ENCODE measurements at places on chromosomes 1 and 21.
A peak's percentile ranks its signal among the peaks of the same experiment; 100 is the strongest.

- H3K27me3 ChIP-seq = no peaks in the 10 kb centered on the region
- no peak overlapping the region for H3K27ac ChIP-seq
- no peak overlapping the region for H3K4me3 ChIP-seq
- no peak for DNase-seq
Measured at GRCh38 chr1:103371234-103371633, 154.3 kb upstream of the RNPC3 start.

- peak overlapping the region; percentile 46 for H3K4me3 ChIP-seq
- H3K27ac ChIP-seq = peak overlapping the region; percentile 80
- DNase-seq = no peak
Measured at GRCh38 chr1:90730243-90731022, 13.3 kb upstream of the BARHL2 start.

GRCh38 chr1:229334716-229335115 lies 8.1 kb downstream of the CCSAP start:
- no peaks in the 10 kb centered on the region for H3K27me3 ChIP-seq
- H3K4me1 ChIP-seq = peaks cover 30% of the 10 kb centered on the region
- H3K4me3 ChIP-seq = no peak overlapping the region
- no peak overlapping the region for H3K27ac ChIP-seq
- H3K36me3 ChIP-seq = peaks cover 23% of the 10 kb centered on the region
- no peak for DNase-seq

- H3K36me3 ChIP-seq = no peaks in the 10 kb centered on the region
- H3K4me1 ChIP-seq = peaks cover 3% of the 10 kb centered on the region
- H3K27me3 ChIP-seq = peaks cover 10% of the 10 kb centered on the region
- H3K4me3 ChIP-seq = no peak overlapping the region
Measured at GRCh38 chr1:181443231-181443853, 40.0 kb upstream of the CACNA1E start.

DNA sequence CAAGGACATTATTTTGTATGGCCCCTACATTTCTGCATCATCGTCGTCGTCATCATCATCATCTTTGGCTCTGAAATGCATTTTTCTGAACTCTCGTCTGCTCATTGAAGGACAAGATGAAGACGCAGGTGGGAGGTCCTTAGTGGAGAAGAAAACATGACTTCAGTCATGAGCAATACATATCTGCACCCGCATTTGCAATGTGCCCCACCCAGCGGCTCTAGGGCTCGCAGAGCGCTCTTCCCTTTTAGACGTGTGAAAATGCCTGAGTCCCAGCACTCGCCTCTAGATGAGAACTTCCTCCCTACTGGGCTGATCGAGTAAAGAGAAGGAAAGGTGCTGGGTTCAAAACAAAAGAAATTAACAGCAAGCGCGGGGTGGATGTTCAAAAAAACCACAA lies 10.1 kb downstream of the C1orf174 start:
- no peaks in the 10 kb centered on the region for H3K27me3 ChIP-seq
- DNase-seq = no peak
- H3K27ac ChIP-seq = peak overlapping the region; percentile 83
- peaks cover 34% of the 10 kb centered on the region for H3K36me3 ChIP-seq
- H3K4me1 ChIP-seq = peaks cover 19% of the 10 kb centered on the region

DNA sequence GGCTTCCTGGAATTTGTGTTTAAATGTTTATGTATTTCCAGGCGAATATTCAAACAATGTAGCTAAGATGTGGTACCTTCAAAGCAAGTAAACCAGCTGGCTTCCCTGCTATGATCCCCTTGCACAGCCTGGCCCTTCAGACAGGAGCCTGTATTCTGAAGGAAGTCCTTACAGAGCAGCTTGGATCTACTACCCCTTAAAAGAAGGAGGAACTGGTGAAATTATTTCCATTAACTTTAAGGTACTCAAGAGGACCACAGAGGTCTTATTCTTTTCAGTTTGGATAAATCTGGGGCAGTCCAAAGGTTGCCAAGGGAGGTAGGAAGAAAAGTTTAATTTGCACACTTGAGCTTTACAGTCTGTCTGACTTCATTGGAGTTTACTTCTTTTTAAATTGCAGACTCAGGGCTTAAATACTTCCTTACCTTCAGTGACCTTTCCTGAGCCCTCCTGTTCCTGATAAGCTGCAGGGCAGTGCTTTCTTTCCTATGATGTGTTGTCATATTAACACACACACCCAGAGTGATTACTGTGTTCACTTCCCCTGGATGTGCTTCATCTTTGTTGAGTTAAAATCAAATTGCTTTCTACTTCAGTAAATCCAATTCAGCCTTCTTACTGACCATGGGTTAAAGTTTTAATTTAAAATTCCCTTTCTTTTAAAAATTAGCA lies 40.5 kb downstream of the DISC1 start:
- H3K27me3 ChIP-seq = no peaks in the 10 kb centered on the region
- H3K4me3 ChIP-seq = no peak overlapping the region

GRCh38 chr1:206513312-206514111 lies 6.2 kb downstream of the RASSF5 start:
- H3K27me3 ChIP-seq = peaks cover 89% of the 10 kb centered on the region
- DNase-seq = no peak
- no peaks in the 10 kb centered on the region for H3K4me1 ChIP-seq
- no peak overlapping the region for H3K27ac ChIP-seq
- no peak overlapping the region for H3K4me3 ChIP-seq
- H3K36me3 ChIP-seq = no peaks in the 10 kb centered on the region

GRCh38 chr1:116167625-116168276 lies 56.6 kb downstream of the MAB21L3 start:
- H3K36me3 ChIP-seq = no peaks in the 10 kb centered on the region
- peaks cover 35% of the 10 kb centered on the region for H3K27me3 ChIP-seq
- H3K27ac ChIP-seq = peak overlapping the region; percentile 80
- DNase-seq = no peak

- no peak overlapping the region for H3K27ac ChIP-seq
- H3K36me3 ChIP-seq = no peaks in the 10 kb centered on the region
- no peaks in the 10 kb centered on the region for H3K4me1 ChIP-seq
- no peak for DNase-seq
- H3K27me3 ChIP-seq = peaks cover 11% of the 10 kb centered on the region
- H3K4me3 ChIP-seq = no peak overlapping the region
Measured at GRCh38 chr1:203534012-203534411, 40.1 kb downstream of the OPTC start.

DNA sequence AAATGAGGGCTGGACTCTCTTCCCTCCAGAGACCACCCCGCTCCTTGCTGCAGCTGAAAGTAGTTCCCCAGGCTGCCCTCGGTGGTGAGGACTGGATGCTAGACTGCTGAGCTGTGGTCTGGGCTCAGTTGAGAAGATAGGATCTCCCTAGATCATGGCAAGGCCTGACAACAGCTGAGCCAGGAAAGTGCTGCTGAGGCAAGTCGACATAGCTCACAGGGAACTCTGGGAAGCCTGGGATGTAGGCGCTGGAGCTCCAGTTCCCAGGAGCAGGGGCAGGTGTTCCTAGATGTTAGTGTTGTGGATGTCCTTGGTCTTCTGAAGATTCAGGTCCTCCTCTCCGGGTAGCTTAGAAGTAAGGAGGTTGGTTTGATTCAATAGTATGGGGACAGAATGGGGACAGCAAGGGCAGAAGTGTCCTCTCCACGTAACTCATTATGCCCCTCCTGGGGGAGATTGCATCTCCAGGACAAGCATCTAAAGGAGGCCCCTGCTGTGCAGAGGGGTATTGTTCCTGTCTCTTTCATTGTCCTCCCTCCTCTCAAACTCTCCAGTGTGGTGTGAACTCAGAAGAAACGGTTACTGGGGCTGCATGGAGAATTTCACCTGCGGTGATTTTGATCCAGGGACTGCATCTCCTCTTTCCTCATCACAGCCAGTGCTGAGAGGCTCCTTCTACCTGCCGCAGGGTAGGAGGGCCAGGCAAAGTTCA lies 3.7 kb downstream of the CYB561D1 start:
- H3K4me3 ChIP-seq = no peak overlapping the region
- H3K27me3 ChIP-seq = no peaks in the 10 kb centered on the region
- peak overlapping the region; percentile 37 for H3K27ac ChIP-seq
- DNase-seq = no peak
- H3K4me1 ChIP-seq = peaks cover 88% of the 10 kb centered on the region
- H3K36me3 ChIP-seq = peaks cover 56% of the 10 kb centered on the region

DNA sequence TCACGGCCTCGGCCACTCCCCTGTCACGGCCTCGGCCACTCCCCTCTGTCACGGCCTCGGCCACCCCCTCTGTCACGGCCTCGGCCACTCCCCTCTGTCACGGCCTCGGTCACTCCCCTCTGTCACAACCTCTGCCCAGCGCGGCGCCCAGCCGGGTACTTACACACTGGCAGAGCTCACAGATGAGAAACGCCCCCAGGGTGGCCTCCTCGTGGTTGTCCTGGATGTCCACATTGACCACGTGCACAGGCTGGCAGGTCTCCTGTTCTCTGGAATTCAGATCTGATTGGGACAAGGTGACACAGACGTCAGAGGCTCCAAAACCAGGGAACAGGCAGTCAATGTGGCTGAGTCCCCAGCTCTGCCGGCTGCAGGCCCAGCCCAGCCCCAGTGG lies 3.3 kb upstream of the TMEM240 start:
- peaks cover 11% of the 10 kb centered on the region for H3K27me3 ChIP-seq
- H3K27ac ChIP-seq = no peak overlapping the region
- no peak overlapping the region for H3K4me3 ChIP-seq
- H3K36me3 ChIP-seq = peaks cover 14% of the 10 kb centered on the region
- no peak for DNase-seq

DNA sequence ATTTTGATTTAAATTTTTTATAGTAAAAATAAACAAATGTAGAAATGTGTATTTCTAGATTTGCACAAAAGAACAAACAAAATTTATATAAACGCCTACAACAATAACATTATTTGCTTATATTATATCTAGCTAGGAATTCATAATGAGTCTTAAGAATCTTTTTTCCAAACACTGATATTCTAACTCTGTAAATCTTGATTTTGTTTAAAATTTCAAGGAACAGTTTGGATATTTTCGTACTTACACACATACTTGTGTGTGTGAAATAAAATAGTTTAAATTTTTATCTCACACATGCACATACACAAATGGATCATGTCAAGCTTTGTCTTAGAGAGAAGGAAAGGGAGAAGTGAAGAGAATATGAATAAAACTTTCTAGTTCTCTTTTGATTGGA lies 868.1 kb downstream of the LTN1 start:
- no peaks in the 10 kb centered on the region for H3K27me3 ChIP-seq
- DNase-seq = no peak
- no peaks in the 10 kb centered on the region for H3K4me1 ChIP-seq
- no peak overlapping the region for H3K4me3 ChIP-seq
- no peaks in the 10 kb centered on the region for H3K36me3 ChIP-seq

DNA sequence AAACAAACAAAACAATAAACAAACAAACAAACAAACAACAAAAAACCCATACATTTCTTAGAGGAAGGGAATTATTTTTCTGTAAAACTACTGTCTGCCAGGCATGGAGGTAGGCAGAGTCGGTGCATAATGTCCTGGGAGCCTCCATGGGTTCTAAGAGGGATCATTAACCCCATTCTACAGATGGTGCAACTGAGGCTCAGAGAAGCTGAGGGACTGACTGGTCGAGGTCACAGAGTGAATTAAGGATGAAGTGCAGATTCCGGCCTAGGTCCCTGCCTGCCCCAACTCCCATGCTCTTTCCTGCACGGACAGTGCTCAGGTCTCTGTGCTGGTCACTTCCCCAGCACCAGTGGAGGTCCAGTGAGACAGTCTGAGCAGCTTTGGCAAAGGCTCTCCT lies 15.8 kb upstream of the WNT4 start:
- no peak for DNase-seq
- H3K4me3 ChIP-seq = no peak overlapping the region
- H3K27ac ChIP-seq = no peak overlapping the region
- no peaks in the 10 kb centered on the region for H3K4me1 ChIP-seq
- no peaks in the 10 kb centered on the region for H3K36me3 ChIP-seq

GRCh38 chr1:116291024-116291423 lies 82.0 kb upstream of the ATP1A1 start:
- peaks cover 3% of the 10 kb centered on the region for H3K27me3 ChIP-seq
- H3K36me3 ChIP-seq = peaks cover 3% of the 10 kb centered on the region
- no peaks in the 10 kb centered on the region for H3K4me1 ChIP-seq

DNA sequence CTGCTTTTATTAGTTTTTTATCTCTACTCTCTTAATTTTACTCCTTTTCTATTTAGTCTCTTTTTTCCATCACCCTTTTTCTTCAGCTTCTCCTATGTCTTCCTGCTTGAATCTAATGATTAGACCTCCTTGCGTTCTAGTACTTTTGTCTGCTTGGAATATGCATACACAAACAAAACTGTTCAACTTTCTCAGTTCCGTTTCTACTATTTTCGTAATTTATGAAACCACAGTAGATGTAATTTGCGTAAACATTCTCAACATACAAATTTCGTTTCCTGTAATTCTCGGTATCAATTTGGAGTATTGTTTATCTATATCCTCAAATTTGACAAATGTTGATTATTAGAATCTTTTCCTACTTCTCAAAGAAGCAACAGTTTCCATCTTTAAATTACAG lies 772.5 kb downstream of the USP25 start:
- no peaks in the 10 kb centered on the region for H3K36me3 ChIP-seq
- DNase-seq = no peak
- no peaks in the 10 kb centered on the region for H3K27me3 ChIP-seq
- H3K27ac ChIP-seq = no peak overlapping the region

DNA sequence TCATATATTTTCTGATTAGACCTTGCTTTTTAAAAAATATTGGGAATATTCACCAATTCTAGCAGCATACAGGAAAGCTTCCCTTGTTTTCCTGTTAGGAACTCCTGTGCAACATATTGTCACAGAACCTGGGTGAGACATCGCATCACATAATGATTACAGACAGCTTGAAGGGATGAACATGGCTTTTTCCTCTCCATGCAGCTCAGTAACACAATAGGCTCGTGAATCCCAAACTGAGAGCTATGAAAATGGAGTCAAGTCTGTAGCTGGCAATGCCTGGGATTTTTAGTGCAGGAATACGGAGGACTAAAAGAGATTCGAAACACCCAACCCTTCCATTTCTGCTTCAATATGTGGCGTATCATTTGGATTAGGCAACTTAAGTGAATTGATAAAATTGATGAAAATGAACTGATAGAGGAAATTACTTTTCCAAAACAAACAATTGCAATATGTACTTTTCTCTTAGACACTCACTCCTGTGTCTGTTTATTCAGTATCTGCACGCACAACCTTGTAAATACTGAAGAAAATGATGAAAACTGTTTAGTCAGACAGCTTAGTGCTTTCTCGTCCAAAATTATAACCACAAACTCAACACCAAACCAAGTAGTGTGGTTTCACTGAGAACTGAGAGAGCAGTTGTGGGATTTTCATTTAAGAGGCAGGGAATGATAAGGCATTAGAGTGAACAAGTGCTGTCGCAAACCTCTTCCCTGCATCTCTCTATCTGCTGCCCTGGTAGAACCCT lies 250.4 kb downstream of the PTBP2 start:
- no peak for DNase-seq
- no peaks in the 10 kb centered on the region for H3K4me1 ChIP-seq
- H3K27me3 ChIP-seq = peaks cover 4% of the 10 kb centered on the region
- no peaks in the 10 kb centered on the region for H3K36me3 ChIP-seq
- H3K27ac ChIP-seq = no peak overlapping the region
- no peak overlapping the region for H3K4me3 ChIP-seq

- no peak overlapping the region for H3K4me3 ChIP-seq
- H3K4me1 ChIP-seq = no peaks in the 10 kb centered on the region
- no peaks in the 10 kb centered on the region for H3K27me3 ChIP-seq
- H3K36me3 ChIP-seq = no peaks in the 10 kb centered on the region
- H3K27ac ChIP-seq = no peak overlapping the region
Measured at GRCh38 chr1:62900566-62900965, 116.6 kb downstream of the ATG4C start.
